CD4-positive, alpha-beta T cell treated with Interleukin-15 for 4 hours (primary cell): ENCODE measurements at places on chromosomes 7 and 10.

- no peak for DNase-seq
Observed at GRCh38 chr7:22295402-22296264, 61.3 kb downstream of the RAPGEF5 start.

DNA sequence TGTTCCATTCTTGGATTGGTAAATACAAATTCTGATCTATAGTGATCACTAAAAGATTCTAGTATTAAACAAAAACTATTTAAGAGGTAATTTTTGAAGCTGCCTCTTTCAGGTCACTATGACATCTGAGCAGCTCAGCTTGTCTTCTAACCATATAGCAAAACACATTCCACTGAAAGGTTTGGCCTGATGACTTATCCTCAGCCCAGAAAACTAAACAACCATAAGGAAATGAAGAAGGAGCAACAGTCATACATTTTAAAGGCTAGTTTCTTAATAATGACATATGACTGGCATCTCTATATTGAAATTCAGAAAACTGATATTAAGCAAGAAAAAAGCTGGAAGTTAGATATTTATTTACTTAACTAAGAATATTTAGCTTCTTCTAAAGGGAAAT, 24.6 kb downstream of the NT5C2 start:
- no peak for DNase-seq

DNA sequence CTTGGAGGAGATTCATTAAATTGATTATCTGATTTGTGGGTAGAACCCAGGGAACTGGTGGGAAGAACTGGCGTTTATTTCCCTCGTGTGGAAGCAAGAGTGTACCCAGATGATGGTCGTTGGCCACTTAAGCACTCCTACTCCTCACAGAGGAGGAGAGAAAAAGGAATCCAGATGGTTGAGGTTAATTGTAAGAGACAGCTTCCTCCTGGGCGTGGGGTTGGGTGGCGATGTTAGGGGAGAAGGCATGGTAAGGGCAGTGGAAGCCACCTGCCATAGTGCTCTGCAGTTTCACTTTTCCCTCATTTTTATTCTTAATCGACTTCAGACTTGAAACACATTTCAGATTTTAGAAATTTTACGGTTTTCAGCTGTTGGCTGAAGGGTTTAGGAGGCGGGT, 104.1 kb downstream of the DOCK1 start:
- no peak for DNase-seq

- peak; percentile 83 for DNase-seq
Observed at GRCh38 chr10:103584216-103585010, 90.9 kb downstream of the NEURL1 start.

DNA sequence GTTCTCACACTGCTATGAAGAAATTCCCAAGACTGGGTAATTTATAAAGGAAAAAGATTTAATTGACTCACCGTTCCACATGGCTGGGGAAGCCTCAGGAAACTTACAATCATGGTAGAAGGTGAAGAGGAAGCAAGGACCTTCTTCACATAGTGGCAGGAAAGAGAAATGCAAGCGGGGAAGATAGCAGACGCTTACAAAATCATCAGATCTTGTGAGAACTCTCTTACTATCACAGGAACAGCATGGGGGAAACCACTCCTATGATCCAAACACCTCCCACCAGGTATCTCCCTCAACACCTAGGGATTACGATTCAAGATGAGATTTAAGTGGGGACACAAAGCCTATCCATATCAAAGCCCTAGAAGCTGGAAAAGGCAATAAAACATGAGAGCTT, 130.8 kb downstream of the MDFIC start:
- DNase-seq, result no peak

- no peak for DNase-seq
Observed at GRCh38 chr10:91567815-91568214, 65.1 kb downstream of the PPP1R3C start.

- no peak for DNase-seq
Observed at GRCh38 chr7:98348726-98349474, 52.0 kb downstream of the BAIAP2L1 start.

DNA sequence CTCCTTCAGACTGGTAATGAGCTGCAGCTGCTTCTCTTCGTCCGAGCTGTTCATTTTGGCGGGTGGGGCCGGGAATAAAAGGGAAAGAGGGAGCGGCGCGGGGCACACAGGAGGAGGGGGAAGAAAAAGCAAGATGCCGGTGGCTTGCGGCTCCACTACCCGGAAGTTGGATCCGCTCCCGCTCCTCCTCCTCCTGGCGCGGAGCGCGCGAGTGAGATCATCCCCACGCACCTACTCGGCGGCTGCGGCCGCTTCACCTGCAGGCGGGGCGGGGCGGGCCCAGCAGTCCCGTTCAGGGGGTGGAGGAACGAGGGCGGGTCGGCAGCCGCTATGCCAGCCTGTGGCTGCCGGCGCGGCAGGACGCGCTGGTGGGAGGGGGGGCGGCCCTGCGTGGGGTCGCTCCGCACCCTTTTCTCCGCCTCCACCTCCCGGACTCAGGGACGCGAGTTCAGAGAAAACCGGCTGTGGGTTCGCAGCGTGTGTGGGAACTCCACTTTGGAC, at the start of gene SHTN1:
Gene SHTN1, minus strand, starts transcription at position 162 of the 501 bp plus-strand sequence. Its CDS starts 108 bp downstream, at position 54.
- peak; percentile 15 for DNase-seq

DNA sequence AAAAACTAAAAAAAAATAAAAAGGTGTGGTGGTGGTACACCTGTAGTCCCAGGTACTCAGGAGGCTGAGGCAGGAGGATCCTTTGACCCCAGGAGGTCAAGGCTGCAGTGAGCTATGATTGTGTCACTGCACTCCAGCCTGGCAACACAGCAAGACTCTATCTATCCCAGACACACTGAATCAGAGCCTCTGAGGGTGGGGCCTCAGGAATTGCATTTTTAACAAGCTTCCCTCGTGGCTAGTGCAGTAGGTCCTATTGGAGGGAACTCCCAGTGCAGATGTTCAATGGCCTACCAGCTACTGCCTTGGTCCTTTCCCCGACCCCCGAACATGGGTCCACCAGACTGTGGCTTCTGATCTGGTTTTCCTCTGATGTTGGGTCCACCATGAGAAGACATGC, 14.9 kb downstream of the STRA8 start:
- DNase-seq, result no peak

- DNase-seq, result no peak
Observed at GRCh38 chr7:3427957-3428356, 126.9 kb downstream of the SDK1 start.

- DNase-seq, result no peak
Observed at GRCh38 chr7:136053689-136054485, 76.7 kb upstream of the MTPN start.

DNA sequence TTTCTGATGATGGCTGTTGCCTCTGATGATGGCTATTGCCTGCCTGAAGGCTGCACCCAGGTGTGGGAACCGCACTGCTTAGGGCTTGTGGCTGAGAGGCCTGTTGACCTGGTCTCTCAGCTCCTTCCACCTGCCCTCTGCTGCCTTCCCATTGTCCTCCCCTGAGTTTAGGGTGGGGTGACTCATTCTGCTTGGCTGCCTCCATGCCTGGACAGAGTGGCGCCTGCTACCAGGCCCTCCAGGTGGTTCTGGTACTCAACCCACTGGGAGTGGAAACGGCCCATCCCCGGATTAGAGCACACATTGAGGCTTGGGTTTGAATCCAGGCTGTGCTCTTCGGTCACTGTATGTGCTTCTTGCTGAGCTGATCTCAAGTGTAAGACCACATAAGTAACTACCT, 120.6 kb downstream of the SEM1 start:
- DNase-seq, result no peak

GRCh38 chr7:17996442-17997223, 31.0 kb downstream of the PRPS1L1 start:
- DNase-seq, result no peak

DNA sequence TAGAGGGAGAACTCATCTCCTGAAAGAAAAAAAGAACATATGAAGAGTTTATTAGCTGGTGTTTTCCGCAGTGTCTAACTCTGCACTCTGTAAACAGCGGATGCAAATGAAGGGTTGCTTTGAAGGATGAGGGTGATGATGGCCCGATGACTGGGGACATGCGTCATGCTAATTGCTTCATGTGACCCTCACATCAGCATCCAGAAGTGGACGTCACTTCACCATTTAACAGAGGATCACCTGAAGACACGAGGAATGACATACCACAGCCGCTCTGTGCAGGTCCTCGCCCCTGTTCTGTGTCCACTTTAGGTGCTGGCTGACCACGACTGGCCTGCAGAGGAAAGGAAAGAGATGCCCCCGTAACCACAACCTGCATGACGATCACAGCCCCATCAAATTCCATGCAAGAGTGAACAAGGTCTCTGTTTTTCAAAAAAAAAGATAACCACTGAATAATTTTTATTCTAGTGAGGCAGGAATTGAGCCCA, 82.9 kb downstream of the KLF6 start:
- DNase-seq, result no peak

- no peak for DNase-seq
Observed at GRCh38 chr7:25148772-25149575, 23.9 kb upstream of the CYCS start.

GRCh38 chr10:6301488-6302075, 98.8 kb downstream of the PFKFB3 start:
- no peak for DNase-seq

DNA sequence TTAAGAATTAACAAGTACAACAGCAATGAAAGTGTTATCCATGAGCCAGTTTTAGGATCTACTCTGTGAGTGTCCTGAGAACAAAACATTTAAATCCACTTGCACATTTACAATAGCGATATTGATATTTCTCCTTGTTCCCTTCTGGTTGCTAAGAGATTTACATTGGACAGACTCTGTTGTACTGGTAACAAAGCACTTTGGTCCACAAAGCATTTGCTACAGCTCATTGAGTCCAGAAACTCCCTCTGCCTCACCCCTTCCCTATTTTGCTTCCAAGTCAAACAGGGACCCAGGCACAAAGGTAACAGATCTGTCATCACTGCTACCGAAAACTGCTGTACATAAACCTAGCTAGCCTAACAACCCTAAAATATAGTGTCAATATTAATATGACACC, 2.1 kb downstream of the ANK3 start:
- DNase-seq, result no peak

DNA sequence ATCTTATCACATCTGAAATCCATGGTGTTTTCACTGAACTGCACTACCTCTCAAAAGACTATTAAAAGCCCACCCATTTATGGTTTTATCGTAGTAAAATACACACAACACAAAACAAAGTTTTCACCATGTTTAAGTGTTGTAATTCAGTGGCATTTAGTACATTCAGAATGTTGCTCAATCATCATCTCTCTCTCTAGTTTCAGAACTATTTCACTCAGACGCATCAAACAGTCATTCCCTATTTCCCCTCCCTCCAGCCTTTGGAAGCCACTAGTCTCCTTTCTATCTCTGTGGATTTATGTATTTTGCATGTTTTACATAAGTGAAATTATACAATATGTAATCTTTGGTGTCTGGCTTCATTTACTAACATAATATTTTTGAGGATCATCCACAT, 332.6 kb downstream of the TNS3 start:
- no peak for DNase-seq

GRCh38 chr7:40640566-40640965, 505.8 kb downstream of the SUGCT start:
- DNase-seq, result no peak

DNA sequence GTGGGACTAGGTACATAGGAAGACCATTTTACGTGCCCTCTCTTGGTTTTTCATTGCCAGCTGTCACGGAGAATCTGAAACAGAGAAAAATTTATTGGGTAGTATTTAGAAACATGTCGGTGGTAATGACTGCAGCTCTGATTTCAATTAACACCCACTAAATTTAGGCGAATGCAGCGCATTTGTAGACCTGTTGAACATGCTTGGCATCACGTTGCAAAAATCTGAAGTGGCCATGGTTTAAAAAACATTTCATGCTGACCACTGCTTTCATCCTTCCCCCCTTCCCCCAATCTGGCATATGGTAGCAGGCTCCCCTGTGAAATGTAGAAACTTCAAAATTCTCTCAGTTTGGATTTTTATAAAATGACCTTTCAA, 34.0 kb downstream of the LRMDA start:
- DNase-seq, result no peak

DNA sequence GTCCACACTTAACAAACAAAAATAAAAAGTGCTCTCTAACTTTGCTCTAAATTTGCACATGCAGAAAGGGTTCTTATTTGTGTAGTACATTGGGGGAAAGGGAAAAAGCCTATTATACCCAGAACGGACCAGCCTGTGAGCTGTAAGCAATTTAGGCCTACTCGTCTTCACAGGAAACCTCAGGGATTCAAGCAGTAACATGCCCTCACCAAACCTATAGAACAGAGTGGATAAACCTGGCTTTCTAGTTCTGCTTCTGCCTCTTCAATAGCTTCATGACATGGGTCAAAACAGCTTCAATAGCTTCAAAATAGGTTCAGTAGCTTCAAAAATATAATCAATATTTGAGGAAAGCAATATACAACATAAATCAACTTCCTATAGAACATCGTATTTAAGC, 163.7 kb downstream of the ARL4A start:
- DNase-seq, result no peak

- DNase-seq, result no peak
Observed at GRCh38 chr10:4213441-4213840, 428.4 kb upstream of the KLF6 start.

DNA sequence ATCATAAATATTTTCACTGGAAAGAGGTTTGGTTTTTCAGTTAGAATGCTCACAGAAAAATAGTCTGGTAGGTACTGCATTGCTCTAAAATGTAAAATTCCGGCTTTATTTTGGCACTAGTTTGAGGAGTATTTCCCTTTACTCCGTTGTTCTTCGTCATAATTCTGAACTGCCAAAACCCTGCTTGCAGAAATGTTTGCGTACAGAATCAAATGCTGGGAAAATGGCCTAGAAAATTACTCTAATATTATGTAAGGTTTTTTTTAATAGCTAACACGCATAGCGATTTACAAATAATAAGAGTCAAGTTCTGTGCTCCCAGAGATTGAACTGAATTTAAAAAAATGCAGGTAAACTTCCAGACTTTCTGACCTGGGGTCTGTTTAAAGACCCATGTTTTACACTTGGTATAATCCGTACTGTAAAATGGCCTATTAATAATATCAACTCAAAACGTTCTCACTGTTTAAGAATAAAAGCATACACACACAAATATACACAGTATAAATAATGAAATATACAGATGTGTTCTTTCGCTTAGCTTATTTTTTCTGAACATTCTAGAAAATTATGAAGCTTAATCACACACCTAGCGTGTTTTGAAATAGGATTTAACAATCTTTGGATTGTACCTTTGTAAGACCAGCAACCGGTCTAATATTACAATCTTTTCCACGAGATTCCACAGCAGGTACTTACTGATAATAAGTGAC, 23.5 kb upstream of the ANLN start:
- no peak for DNase-seq

- no peak for DNase-seq
Observed at GRCh38 chr7:112080978-112081377, 125.2 kb downstream of the DOCK4 start.

GRCh38 chr10:2978574-2979273, 88.6 kb upstream of the PFKP start:
- no peak for DNase-seq

- DNase-seq, result no peak
Observed at GRCh38 chr10:50992356-50992901, 81.9 kb upstream of the PRKG1 start.

GRCh38 chr10:67015225-67015624, 89.4 kb downstream of the LRRTM3 start:
- no peak for DNase-seq

GRCh38 chr7:4245866-4246470, 436.1 kb upstream of the FOXK1 start:
- no peak for DNase-seq

- no peak for DNase-seq
Observed at GRCh38 chr10:68188835-68189234, 43.1 kb downstream of the ATOH7 start.
